Right kidney (tissue), 9 donors: ENCODE measurements at places on chromosomes 2 and 18.

GRCh38 chr2:183232161-183232865 is 108.1 kb downstream of the NUP35 start:
- DNase-seq: no peak

DNA sequence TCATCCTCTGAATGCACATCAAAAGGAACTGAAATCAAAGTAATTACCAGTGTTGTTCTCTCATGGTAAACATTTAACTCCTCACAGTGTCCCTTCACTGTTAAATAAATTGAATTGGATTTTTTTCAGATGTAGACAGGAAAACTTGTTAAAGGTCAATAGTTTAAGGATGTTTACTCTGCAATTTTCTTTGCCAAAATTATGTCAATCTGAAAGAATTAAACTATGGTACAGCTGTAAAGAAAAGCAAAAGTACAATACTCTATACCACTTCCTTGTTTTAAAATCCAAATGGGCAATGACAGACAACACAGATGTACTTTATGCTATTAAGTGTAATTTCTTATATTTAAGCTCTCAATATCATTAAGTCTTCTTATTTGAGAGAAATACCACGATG is 153.2 kb downstream of the WDPCP start:
- no peak for DNase-seq

- DNase-seq: no peak
Measured at GRCh38 chr2:201164166-201164565, 18.8 kb upstream of the CASP10 start.

- no peak for DNase-seq
Measured at GRCh38 chr2:100641125-100641435, 78.3 kb downstream of the PDCL3 start.
